ENCODE measurements at places on chromosomes 12 and 14.

DNA sequence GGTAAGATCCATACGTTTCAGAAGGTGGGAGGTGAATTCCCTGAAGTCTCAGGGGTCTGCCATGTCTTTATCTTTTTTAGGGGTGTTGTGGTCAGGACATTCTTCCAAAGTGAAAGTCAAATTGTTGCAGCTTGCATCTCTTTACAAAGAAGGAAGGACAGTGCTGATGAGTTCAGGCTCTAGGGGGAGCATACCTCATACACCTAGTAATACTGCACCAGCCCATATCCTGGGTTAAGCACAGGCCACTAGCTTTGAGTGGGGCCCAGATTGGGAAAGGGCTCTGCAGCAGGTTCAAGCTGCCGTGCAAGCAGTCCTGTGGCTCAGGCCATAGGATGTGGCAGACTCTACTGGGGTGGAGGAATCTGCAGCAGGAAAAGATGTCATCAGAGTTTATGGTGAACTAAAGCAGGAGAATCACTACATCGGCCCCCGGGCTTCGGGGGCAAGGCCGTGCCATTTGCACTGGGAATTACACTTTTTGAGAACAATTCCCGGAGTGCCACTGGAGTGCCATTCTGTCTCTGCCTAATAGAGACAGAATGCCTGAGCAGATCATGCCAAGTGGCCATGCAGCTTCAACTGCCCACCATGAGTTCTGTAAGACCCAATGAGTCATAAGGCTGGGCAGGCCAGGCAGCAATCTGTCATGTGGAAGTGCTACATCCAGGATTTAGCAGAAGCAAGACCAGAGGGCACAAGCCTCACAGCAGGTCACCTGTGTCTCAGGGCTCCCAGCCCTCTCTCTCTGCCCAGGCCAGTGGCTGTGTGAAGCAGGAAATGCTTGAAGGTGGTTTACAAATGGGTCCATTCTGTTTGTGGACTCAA is 32.3 kb downstream of the DIO3 start:
- no peak for DNase-seq

DNA sequence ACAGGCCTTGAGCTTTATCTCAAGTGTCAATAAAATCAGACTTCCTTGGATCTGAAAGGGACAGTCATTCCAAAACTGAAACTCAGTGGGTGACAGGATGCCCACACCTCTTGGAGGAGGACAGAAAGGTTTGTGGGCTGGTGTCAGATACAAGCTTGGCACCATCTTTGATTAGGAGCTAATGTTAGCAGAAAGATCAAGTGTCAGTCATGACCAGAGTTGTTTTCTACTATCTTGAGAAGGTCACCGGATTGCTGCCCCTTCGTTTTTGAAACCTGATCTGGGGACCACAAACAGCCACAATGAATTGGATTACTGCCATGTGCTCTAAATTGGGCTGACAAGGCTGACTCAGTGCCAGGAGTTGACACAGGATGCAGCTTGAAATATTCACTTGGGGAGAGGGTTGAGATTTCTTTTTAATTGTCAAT is 88.3 kb downstream of the OTOGL start:
- DNase-seq = peak; percentile 52

GRCh38 chr12:132129007-132129406 is 15.1 kb downstream of the DDX51 start:
- no peak for DNase-seq

- DNase-seq = peak; percentile 88
Measured at GRCh38 chr14:92959189-92959531, 36.2 kb downstream of the CHGA start.

- no peak for DNase-seq
Measured at GRCh38 chr14:51368721-51369163, 128.7 kb downstream of the TMX1 start.

DNA sequence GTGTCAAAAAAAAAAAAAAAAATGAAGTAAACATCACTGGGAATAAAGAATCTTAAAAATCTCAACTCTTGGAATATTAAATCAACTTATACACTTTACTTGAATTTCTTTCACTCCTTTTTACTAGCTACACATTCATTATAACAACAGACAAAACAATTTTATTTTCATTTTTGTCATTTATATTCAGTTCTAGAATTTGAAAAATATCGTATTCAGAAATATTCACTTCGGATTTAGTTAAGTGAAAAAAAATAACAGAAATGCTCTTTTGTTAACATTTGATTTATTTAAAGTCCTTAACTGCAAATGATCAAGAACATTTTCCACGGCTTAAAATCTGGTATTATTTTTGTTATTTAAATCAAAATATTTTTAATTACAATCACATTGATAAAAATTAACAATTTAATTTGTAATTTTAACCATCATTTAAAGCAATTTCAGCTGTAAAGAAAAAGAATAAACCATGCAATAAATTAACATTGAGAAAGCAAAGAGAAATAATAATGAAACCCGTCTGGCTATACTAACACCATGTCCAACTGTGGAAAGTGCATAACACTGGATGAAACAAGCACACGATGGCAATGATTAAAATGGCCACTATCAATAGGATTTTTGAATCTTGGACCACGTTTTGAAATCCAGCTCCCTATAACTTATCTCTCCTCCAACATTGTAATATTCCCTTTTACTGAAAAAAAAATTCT is 5.2 kb downstream of the FOXA1 start:
- DNase-seq = no peak

DNA sequence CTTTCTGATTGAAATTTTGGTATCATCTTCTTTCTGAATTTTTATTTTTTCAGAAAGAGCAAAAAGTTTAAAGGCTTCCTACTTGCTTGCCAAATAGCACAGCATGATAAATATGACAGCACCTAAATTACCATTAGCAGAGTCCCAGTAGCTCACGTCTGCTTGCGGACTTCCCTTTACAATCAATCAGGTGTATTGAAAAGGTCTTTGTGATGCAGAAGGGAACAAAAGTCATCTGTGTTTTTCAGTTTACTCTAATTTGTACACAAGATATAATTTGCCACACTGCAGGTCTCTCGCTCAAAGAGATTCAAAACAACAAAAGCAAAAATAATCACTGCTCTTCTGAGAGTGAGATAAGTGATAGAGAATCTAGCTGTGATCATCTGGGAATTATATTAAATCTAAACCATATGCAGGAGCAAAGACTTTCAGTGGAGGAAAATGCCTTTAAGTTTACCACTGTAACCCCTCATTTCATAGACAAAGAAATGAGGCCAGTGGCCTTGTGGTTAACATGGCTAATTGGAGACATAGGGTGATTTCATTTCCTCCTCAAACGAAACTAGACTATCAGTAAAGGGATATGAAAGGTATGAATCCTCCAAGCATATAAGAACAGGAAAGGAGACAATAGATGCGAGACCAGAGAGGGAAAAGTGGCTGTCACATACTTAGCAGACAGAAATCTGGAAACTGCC is 240.8 kb upstream of the TMPO start:
- DNase-seq = no peak

DNA sequence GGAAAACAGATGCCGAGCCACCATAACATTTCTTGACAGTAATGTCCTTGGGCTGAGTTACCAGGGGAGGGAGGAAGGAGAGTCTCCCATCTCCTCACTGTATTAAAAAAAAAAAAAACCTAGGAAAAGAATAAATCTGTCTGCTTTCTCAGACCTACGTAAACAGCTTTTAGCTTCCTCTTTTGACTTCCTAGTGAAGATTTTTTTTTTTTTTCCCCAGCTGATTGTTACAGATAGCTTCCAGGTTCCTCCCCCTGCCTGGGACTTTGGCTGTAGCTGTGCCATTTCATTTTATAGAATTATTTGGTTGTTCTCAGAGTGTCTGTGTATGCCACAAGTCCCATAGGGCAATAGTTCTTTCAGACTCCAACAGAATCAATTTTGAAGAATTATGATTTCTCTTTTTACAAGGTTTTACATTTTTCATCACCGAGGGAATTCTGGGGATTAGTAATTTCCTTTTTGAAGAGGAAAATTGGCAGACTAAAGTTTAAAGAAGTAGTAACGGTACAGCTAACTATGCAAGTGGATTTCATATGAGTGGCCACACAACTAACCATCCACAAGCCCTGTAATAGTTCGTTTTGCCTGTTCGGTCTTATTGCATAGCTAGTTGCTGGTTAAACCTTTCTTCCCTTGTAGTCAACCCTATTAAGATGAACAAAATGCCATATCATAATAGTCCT is 23.1 kb upstream of the GNS start:
- no peak for DNase-seq

GRCh38 chr12:84412226-84412625 is 500.4 kb downstream of the SLC6A15 start:
- no peak for DNase-seq

- no peak for DNase-seq
Measured at GRCh38 chr14:34971801-34972200, 11.0 kb upstream of the SRP54 start.

DNA sequence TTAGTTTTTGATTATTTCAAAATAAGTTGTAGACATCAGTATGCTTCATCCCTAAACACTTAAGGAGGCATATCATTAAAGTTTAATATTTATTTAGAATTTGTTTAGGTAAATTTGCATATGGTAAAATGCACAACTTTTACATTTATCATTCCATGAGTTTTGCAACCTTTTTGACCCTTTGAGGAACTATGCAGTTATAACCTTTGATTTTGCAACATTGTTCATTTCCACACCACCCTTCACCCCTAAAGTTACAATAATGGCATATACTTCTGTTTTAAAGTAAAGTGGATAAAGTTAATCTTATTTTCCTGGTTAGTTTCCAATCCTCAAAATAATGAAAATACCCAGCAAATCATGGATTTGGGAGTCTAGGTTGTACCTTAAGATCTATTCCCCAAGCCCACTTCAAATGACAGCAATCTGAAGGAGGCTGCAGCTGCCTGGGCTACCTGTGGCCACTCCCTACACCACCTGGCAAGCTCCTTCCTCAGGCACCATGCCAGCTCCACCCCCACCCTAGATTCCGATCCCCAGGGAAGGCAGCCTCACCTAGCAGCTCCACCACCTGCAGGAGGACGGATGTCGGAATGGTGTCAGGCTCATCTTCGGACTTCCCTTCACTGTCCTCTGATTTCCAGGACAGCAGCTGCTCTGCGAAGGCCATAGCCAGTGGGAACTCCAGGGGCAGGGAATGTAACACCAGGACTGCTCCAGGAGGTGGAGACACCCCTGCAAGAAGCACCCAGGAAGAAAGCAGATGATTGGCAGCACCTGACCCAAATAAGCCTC is 65.1 kb downstream of the TRAFD1 start:
- no peak for DNase-seq

- no peak for DNase-seq
Measured at GRCh38 chr14:99717682-99718013, 33.5 kb downstream of the CYP46A1 start.

- no peak for DNase-seq
Measured at GRCh38 chr12:3455312-3455711, 35.7 kb upstream of the PRMT8 start.

- no peak for DNase-seq
Measured at GRCh38 chr14:30225176-30225575, 297.5 kb upstream of the PRKD1 start.

DNA sequence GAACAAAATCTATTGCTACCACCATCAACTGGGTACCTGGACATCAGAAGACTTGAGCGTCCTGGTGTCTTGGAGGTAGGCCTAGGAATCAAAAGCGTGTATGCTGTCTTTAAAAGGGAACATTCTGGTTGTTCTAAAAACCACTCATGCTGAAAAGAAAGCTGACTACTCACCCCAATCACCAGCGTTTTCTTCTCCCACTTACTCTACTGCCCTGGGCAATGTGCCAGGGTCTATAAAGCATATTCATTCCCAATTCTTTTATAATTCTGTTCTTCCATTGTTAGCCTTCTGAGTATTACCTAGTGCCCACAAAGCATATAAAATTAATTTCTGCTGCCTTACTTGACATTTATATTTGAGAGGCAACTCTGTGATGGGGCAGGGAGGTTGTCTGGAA is 133.4 kb downstream of the KCNA5 start:
- no peak for DNase-seq

- no peak for DNase-seq
Measured at GRCh38 chr14:74980731-74981461, 21.8 kb upstream of the EIF2B2 start.

Measured in NCI-H1694 treated with DMSO at 0.1 percent for 48 hours (cell line).